Cerebellar cortex (tissue), 1 donor: ENCODE measurements at places on chromosomes 7 and 10.

GRCh38 chr10:110207011-110207804, at the start of gene MXI1:
Gene MXI1 (plus strand): TSS chr10:110207605. CDS start chr10:110207809, 204 bp downstream.
- DNase-seq, result peak; percentile 95

GRCh38 chr10:59090817-59091622, 85.4 kb upstream of the PHYHIPL start:
- DNase-seq, result peak; percentile 26

DNA sequence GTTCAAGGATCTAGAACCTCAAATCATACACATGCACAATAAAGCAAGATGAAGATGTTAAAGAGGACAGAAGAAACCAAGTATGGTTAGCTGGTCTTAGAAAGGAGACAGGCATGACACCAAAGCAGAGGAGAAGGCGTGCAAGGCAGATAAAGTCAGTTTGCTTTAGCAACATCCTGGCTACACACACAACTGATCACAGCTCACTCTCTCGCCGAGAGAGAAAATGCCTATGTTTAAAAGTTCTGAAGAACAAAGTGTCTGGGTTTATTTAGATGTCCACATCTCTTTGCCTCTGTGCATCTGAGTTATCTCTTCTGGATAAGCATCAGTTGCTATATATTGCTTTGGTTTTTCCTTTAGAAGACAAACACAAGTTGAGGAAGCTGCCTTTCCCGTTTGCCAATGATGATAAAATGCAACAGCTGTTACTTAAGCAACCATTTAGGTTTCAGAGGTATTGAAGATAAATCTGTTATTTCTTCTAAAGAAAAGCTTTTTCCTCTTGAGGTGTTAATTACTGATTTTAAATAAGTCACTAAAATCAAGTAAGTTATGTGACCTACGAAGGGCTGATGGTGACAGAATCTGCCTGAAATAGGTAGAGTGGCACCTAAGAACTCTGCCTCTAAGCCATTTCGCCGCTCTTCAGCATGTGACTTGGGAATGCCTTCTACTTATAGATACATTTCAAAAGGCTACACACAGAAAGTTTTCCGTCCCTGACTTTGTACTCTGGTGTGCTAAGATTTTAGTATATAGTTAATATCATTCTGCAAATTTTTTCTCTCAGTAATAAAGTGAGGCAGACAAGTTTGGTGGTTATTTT, 146.2 kb upstream of the ASAH2 start:
- no peak for DNase-seq

GRCh38 chr10:77618117-77618516, 19.5 kb downstream of the KCNMA1 start:
- DNase-seq, result no peak

DNA sequence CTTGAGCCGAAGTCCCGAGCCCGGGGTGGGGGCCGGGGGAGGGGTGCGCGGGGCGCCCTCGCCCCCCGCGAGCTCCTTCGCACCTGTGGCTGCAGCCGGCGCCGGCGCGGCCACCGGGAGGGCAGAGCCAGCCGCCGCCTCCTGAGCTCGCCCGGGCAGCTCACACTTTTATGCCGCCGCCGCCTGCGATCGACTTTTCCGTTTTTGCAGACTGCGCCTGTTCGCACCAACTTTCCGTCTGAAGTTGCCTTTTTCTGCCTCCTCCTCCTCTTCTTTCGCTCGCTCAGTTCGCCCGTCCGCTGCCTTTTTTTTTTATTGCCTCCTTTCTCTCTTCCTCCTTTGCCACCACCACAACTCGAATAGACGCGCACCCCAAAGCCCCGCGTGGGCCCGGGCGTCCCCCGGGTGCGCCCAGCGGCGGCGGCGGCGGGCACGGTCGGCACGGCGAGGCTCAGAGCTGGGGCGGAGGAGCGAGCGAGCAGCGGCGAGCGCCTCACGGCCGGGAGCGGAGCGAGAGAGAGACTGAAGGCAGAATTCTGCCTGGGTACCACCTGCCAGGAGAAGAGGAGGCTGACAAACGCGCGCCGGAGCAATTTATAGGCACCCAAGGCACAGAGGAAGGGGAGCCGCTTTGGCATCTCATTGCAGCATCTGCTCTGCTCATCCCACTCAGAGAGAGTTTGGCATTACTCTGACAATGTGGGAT, at the start of gene C1QL3:
Gene C1QL3 (minus strand): TSS at position 569 of the 706 bp plus-strand sequence. CDS start 814 bp downstream, outside the sequence.
- DNase-seq, result peak; percentile 64

GRCh38 chr7:118003476-118003875, 130.2 kb upstream of the CTTNBP2 start:
- DNase-seq, result no peak

- DNase-seq, result no peak
Observed at GRCh38 chr7:134619627-134620331, 26.9 kb upstream of the BPGM start.

DNA sequence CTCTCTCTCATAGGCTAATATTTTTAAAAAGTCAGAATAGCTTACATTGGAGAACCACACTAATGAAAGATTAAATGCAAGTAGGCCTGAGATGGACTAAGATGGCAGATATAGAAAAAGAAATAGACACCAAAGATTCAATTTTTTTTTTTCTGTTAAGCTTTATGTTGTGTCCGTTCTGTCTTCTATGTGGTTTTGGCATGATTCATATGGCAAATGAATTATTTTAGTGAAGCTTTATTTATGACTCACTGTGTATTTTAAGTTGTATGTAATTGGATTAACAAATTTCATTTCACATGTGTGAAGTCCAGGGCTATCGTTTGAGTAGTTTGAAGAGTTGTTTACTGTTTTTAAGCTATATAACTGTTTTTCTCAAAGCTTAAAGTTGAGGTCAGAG, 214.8 kb downstream of the CAMK1D start:
- no peak for DNase-seq

DNA sequence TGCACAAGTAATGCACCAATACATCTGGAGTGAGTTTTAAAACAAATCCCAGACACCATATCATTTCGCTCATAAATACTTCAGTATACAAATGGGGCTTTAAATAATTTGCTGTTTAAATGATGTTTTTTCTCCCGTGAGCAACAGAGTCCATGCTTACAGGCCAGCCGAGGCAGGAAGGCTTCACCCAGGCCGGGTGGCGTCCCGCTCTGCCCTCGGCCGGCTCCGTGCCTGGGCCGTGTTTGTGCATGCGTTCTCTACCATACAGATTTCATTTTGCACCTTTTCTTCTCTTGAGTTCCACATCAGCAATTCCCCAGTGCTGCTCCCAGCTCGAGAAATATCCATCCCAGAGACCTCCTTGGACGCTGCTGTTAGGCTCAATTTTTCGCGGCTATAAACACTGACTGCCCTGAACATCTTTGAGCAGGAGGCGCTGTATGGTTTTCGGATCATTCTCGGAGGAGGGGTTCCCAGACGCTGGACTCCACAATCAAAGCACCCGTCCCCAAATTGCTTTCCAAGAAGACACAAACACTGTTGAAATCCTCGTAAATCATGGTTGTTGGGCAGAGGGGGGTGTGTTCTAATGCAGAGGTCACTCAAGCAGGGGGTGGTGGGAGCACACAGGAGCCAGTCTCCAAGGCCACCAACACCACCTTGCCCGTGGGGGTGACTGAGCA, 91.6 kb downstream of the MICALL2 start:
- no peak for DNase-seq

- no peak for DNase-seq
Observed at GRCh38 chr7:36190447-36191291, 37.6 kb downstream of the EEPD1 start.

DNA sequence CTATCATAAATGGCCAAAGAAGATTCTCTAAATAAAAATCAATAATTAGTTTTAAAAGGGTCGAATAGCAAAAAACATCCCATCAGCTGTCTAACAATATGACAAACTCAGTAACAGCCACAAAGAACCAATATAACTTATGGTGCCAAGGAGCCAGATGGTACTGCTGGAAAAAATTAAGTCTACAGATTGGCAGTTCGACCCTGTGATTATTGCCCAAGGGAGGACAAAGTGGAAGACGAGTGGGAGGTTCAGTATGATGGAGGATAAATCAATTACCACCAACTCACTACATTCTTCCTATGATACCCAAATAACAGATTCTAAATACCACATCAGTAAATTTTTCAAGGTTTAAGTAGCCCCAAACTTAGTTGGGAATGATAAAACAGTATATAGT, 49.0 kb downstream of the SKAP2 start:
- peak; percentile 33 for DNase-seq

DNA sequence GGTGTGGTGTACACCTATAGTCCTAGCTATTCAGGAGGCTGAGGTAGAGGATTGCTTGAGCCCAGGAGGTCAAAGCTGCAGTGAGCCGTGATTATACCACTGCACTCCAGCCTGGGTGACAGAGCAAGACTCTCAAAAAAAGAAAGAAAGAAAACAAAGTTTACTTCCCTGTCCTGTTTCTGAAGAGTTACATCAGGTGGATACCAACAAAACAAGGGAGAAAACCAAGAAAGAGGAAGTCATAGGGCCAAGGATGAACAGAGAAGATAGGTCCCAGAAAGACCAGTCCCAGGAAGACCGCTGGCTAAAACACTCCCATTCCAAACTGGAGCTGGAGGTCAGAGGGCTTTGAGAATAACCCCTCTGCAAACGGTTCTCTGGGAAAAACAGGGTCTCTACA, 13.5 kb downstream of the MACROH2A2 start:
- DNase-seq, result no peak

- DNase-seq, result no peak
Observed at GRCh38 chr10:102267748-102268147, 22.4 kb downstream of the GBF1 start.

- DNase-seq, result no peak
Observed at GRCh38 chr10:47266602-47267001, 33.4 kb upstream of the GDF10 start.

GRCh38 chr7:80624763-80625162, 13.7 kb upstream of the CD36 start:
- no peak for DNase-seq

DNA sequence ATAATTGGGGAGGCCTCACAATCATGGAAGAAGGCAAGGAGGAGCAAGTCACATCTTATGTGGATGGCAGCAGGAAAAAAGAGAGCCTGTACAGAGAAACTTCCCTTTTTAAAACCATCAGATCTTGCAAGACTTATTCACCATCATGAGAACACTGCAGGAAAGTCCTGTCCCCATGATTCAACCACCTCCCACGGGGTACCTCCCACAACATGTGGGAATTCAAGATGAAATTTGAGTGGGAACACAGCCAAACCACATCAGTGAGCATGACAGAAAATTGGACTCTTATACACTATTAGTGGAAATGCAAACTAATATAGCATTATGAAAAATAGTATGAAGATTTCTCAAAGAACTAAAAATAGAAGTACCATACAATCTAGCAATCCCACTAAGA, 271.2 kb downstream of the MAGI2 start:
- no peak for DNase-seq

DNA sequence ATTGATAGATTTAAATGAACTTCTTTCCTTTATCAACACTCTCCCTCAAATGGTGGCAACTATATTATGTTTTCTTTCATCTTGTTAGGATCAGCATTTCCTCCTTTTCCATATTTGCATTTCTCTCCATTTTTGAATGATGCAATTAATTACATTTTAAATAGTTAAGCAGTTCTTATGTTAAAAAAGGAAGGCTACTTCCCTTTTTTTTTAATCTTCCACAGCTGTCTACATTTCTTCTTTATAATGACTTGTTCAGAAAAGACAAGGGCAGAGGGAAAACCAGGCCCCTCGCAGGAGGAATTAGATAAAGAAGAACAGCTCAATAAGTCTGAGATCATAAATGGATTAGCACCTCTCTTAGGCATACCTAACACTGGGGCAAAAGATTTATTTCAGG, 208.9 kb downstream of the ARL4A start:
- DNase-seq, result no peak

DNA sequence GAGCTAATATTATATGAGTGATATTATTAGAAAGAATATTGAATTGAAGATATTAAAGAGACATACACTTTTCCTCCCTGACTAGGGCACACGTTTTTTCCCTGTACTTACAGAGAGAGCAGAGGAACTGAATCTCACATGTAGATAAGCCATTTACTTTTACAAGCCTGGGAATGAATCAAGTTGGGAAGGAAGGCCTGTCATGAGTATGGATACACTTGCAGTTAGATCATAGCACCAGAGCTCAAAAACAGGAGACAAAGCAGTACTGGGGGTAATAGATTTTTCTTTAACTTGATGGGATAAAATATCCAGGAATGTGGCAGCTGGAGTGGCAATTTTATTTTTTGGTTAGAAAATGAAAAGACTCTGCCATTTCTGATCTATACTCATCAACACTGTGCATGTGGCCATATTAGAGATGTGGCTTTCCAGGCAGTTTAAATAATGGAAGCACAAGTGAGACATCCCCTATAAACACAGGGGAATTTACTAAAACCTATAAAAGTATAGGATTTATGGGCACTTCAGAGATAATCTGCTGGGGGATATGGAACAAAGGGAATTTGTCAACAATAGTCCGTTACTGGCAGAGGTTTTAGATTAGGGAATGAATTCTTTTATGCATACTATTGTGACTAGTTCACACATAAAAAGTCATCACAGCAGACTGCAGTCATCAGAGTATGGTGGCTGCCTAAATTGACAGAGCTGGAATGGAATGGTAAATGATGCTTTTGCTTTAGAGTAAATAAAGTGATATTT, 657.7 kb upstream of the MBL2 start:
- DNase-seq, result no peak

GRCh38 chr7:95295397-95295796, 28.9 kb downstream of the PON1 start:
- DNase-seq, result no peak

DNA sequence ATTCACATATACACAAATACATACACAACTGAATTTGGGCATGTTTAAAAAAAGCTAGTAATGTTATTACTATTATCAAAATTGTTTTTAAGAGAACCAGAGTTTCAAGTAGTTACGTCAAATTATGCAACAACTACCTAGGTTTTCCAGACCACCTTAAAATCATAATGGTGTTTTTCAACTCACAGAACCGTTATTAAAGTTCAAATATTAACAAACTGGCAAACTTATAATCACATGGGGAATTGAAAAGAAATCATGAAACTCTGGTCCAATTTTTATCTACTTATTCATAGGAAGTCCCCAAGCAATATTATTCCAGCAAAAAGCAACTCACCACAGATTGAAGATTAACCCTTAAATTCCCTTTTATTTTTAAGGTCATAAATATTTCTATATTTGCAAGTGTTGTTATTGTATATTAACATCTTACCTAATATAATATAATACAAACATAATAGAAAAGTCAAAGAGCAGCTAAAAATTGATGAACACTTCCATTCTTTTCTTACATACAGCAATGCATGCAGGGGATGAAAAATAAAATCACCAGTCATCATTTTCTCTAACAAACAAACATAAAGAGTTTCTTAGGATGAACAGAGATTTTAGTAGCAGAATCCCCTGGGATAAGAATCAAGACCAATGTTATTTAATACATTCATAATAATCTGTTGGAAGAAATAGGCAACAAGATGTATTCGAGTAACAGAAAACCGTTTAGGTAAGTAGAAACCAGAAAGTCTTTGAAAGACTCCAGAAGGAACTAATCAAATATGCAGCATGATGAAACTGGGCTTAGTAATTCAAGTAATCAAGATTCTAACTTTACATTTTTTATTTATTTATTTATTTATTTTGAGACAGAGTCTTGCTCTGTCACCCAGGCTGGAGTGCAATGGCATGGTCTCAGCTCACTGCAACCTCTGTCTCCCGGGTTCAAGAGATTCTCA, 391.1 kb downstream of the PARD3 start:
- no peak for DNase-seq
